Forelimb muscle (tissue), 1 donor: ENCODE measurements at places on chromosomes 1 and 21. TPM values are rescaled to one million over a fixed set of nuclear protein-coding genes. Genes with fewer than 3 reads are reported as not detected.
A peak's percentile ranks its signal among the peaks of the same experiment; 100 is the strongest.

DNA sequence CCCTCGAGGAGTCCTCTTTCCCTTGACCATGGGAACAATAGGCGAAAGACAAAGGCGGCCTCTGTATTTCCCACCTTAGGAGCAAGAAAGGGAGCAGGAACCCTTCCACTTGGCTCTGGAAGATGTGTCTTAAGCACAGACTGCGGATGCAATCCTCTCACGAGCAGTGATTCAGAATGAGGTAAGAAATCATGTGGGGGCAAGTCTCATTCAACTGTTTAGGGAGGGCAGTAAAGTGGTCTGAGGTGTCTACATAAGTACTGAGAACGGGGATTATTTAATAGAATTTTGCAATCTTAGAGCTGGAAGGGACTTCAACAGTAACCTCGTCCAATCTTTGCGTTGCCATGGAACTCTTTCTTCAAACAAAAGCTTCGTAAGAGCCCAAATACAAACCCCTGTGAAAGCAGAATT lies 1.6 kb upstream of the DYRK3 start:
- peak; percentile 47 for DNase-seq

GRCh38 chr1:61163355-61163754 lies 81.0 kb downstream of the NFIA start:
- no peak for DNase-seq

Gene BLACAT1
- not detected for polyA plus RNA-seq

Gene NFASC
- polyA plus RNA-seq: 1.1 TPM

- DNase-seq: no peak
Observed at GRCh38 chr21:26070121-26070520, 100.4 kb downstream of the APP start.

Gene TNNT2
- polyA plus RNA-seq: 1,099 TPM

DNA sequence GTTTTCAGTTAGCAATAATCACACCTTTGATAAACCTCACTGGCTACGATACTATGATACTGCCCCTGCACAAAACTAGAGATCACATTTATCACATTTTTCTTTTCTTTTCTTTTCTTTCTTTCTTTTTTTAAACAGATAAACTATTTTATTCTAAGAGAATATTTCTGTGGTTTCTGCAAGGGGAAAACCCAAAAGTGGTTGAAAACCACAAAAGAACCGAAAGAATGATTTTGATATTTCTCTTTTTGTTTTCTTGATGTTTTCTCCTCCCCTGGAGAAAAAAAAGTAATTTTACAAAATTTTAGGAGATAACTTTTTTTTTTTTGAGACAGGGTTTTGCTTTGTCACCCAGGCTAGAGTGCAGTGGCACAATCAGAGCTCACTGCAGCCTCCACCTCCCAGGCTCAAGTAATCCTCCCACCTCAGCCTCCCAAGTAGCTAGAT lies 18.4 kb upstream of the FRRS1 start:
- DNase-seq: no peak

DNA sequence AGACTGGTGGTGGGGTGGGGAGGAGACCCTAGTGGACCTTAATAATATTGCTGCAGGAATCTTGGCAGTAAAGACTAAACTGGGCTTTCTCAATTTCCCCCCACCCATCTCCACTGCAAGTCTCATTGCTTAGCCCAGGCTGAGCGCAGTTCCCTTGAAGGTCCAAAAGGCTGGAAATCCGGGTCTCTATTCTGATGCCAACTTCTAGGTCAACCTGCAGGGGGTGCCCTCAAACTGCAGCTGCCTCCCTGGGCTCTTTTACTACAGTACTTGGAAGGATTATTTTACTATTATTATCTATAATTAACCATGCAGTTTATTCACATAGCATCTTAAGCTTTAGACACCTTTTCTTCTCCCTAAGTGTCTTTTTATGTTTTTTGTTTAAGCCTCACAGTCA lies 85.4 kb upstream of the WARS2 start:
- no peak for DNase-seq

DNA sequence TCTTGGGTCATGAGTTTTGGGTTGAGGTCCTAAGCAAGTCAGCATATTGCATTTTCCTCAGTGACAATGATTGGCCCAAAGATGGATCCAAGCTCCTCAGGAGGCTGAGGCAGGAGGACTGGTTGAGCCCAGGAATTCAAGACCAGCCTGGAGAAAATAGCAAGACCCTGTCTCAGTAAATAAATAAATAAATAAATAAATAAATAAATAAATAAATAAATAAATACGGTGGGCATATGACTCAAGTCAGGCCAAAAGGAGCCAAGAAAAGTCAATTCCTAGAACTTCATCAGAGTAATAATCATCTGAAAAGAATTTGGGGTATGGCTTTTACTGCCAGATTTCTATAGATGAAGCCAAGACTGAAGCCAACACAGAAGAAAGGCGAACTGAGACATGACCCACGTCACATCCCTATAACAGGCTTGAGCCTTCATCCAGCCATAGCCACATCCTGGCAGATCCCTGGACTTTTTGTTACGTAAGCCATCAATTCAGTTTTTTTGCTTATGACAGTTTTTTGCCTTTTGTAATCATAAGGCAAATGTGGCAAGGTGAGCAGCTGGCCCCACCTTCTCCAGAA lies 88.5 kb upstream of the NFASC start:
- no peak for DNase-seq

Gene CREB3L4
- 11.1 TPM for polyA plus RNA-seq

- DNase-seq: no peak
Observed at GRCh38 chr1:198018529-198018928, 101.4 kb downstream of the LHX9 start.

- no peak for DNase-seq
Observed at GRCh38 chr1:208421486-208421885, 177.3 kb upstream of the PLXNA2 start.

Gene SPATA21
- not detected for polyA plus RNA-seq

GRCh38 chr1:22607154-22607553 lies 29.3 kb upstream of the C1QA start:
- DNase-seq: no peak

Gene FAM167B
- polyA plus RNA-seq: 4.0 TPM

- DNase-seq: peak; percentile 52
Observed at GRCh38 chr1:69833536-69833935, 265.8 kb downstream of the LRRC7 start.

DNA sequence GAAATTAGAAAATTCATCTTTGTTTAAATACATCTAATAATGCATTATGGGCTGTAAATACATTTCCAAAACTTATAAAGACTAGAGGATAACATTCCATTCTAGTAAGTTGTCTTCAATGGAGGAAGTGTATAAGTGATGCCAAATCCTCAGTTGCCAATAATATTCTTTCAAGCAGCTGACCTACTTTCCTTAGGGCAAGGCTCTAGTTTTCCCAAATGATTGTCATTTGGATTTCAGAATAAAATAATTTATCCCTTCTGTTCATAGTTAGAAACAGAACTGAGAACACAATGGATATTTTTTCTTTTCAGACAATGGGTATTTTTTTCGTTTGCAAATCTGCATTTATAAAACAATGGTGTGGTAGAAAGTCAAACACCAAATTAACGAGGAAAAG lies 354.9 kb upstream of the ADAMTS5 start:
- no peak for DNase-seq

DNA sequence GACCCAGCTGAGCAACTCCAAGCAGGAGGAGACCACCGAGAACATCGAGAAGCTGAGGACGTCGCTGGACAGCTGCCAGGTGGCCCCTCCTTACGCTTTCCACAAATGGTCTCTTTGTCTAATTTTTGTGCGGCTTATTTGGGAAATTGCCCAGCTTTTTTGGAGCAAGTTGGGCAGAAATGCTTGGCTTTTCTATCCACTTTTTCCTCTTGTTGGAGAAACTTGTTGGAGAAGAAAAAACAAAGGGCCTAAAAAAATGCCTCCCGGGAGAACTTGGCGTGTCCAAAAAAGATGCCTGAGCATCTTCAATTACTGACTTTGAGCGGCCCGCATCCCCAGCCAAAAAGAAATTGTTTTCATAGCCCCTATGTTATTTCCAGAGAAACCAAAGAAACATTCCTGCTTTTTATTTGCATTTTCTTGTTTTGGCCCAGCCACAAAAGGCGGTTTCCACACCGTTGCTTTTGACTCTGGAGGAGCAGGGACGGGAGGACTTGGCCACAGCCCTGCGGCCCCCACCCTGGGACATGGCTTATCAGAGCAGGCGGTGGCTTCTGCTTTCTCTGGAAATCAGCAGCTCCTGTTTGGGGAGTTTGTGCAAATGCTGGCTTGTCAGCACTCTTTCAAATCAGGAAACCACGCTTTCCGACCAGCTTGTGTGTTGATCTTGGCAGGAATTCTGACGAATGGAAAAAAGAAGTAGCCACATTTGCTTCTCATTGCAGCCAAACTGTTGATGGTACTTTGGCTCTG lies 81.2 kb upstream of the EFHD2 start:
- peak; percentile 70 for DNase-seq

Gene GPR3
- 0.75 TPM for polyA plus RNA-seq

DNA sequence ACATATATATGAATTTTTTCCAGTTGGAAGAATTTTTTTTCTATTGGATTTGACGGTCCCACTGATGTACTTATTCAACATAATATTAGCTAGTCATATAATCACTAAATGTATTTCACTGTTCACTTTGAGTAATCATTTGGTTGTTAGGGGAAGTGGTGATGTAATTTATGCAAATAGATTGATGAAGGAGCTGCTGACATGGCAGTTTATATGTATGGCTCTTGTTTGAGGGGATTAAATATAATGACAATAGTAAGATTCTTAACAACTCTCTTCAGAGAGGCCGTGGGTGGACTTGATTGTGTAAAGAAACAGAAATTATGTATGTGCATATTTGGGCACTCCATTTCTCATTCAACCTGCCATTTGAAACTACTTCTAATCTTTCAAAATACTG lies 653.6 kb upstream of the ADGRL4 start:
- DNase-seq: no peak

GRCh38 chr1:227728892-227729143 lies 6.3 kb downstream of the JMJD4 start:
- DNase-seq: no peak

DNA sequence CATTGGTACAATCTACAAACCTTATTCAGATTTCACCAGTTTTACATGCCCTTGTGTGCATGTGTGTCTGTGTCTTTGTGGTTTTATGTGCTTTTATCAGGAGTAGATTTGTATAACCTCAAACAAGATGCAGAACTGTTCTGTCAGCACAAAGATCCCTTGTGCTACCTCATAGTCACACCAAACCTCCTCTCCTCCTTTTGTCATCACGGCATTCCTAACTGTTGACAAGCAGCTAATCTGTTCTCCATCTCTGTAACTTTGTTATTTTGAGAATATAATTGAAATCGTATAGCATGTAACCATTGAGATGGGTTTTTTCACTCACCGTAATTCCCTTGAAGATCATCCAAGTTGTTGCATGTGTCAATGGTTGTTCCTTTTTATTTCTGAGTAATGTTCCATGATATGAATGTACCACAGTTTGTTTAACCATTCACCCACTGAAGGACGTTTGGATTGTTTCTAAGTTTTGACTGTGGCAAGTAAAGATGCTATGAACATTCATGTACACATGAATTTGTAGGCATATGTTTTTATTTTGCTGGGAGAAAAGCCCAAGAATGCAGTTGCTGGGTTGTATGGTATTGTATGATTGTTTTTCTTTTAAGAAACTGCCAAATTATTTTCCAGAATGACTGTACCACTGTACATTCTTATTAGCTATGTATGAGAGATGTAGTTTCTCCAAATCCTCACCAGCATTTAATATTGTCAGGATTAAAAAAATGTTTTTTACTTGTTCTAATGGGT lies 78.1 kb upstream of the B3GALT2 start:
- DNase-seq: no peak

Gene C1orf198
- polyA plus RNA-seq: 63.6 TPM

DNA sequence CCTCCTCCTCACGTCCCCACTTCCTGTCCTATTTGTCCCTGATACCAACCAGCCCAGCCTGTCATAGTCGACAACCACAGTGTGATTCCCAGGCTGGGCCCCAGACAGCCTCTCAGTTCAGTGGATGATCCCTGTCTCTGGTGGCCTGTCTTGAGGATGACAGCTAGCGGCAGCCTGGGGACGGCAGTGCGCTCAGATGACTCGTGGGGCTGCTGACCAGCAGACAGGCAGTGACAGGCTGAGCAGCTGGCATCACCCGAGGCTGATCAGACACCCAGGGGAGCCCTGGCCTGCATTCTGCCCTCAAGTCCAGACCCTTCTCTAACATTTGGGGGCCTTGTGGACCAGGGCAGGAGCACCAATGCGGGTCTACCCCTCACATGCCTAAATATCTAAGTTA lies 21.0 kb downstream of the NKAIN1 start:
- DNase-seq: no peak
